ENCODE measurements at places on chromosomes 2 and 18.
A peak's percentile ranks its signal among the peaks of the same experiment; 100 is the strongest.

- H3K36me3 ChIP-seq, result peaks cover 19% of the 10 kb centered on the region
- DNase-seq, result peak; percentile 39
- peaks cover 17% of the 10 kb centered on the region for H3K27me3 ChIP-seq
These were observed 620 bp upstream of the GALNT1 start for GRCh38 chr18:35580701-35581539.

- H3K27me3 ChIP-seq, result peaks cover under 1% of the 10 kb centered on the region
- no peak overlapping the region for H3K27ac ChIP-seq
- H3K4me1 ChIP-seq, result peaks cover 5% of the 10 kb centered on the region
- DNase-seq, result no peak
- no peak overlapping the region for H3K4me3 ChIP-seq
These were observed 23.6 kb upstream of the PDCL3 start for GRCh38 chr2:100539221-100539620.

GRCh38 chr2:44684559-44684958, 256.9 kb upstream of the SIX3 start:
- H3K4me3 ChIP-seq, result no peak overlapping the region
- no peaks in the 10 kb centered on the region for H3K27me3 ChIP-seq
- no peak overlapping the region for H3K27ac ChIP-seq
- no peaks in the 10 kb centered on the region for H3K36me3 ChIP-seq
- H3K4me1 ChIP-seq, result no peaks in the 10 kb centered on the region

GRCh38 chr2:22604136-22604535, 780.8 kb upstream of the KLHL29 start:
- H3K27ac ChIP-seq, result no peak overlapping the region
- H3K4me3 ChIP-seq, result no peak overlapping the region
- no peak for DNase-seq

DNA sequence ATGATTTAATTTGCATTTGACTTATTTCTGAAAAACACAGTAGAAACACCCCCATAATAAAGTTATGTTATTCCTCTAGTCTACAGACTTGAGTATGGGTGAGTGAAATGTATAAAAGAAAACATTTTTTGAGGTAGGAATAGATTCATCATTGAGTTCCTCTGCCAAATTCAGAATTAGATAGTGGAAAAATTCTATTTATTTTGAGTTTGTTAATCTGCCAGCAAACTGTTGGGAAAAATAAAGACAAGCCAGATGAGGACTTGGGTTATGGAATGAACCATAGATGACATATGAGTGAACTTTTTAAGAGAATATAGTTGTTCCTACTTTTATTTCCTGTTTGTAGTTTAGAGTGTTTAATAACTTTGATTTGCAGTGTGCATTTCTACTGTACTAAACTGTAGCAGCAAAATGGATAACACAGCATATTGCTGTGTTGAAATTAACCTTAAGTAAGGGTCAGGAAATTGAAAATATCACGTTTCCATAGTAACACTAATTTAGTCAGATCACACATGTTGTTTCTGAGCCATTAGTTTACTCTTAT, 35.6 kb upstream of the PNPT1 start:
- H3K4me1 ChIP-seq, result no peaks in the 10 kb centered on the region
- no peaks in the 10 kb centered on the region for H3K36me3 ChIP-seq
- DNase-seq, result no peak
- peaks cover 3% of the 10 kb centered on the region for H3K27me3 ChIP-seq

DNA sequence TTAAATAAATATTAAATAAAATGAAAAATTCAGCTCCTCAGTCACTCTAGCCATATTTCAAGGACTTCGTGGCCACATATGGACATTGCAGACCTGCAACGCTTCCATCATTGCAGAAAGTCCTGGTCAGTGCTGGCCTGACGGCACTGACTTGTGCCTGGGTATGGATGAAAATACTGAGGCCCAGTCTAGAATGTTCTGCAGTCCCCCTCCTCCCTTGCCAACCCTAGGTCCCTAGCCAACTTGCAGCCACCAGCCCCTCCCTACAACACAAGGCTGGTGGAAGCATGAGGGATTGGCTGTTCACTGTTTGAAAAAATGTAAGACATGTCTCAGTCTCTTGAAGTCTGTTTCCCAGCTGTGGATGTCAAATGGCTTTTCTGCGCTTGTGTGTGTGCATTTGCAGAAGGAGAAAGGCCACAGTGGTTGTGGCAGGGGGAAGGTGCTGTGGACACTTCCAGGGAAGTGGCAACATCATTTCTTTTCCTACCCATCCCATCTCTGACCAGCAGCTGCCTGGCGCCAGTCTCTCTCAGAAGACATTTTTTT, 9.9 kb downstream of the IGFBP5 start:
- H3K4me1 ChIP-seq, result peaks cover 10% of the 10 kb centered on the region
- H3K27ac ChIP-seq, result no peak overlapping the region
- H3K36me3 ChIP-seq, result no peaks in the 10 kb centered on the region
- H3K4me3 ChIP-seq, result no peak overlapping the region
- H3K27me3 ChIP-seq, result peaks cover 26% of the 10 kb centered on the region
- DNase-seq, result no peak

- H3K4me3 ChIP-seq, result no peak overlapping the region
- DNase-seq, result no peak
- H3K27me3 ChIP-seq, result peaks cover 12% of the 10 kb centered on the region
- no peaks in the 10 kb centered on the region for H3K4me1 ChIP-seq
These were observed 79.1 kb downstream of the MCFD2 start for GRCh38 chr2:46836295-46837111.

GRCh38 chr18:52815651-52816050, 475.7 kb downstream of the DCC start:
- H3K4me3 ChIP-seq, result no peak overlapping the region
- DNase-seq, result no peak
- no peaks in the 10 kb centered on the region for H3K4me1 ChIP-seq
- no peaks in the 10 kb centered on the region for H3K27me3 ChIP-seq
- no peaks in the 10 kb centered on the region for H3K36me3 ChIP-seq

DNA sequence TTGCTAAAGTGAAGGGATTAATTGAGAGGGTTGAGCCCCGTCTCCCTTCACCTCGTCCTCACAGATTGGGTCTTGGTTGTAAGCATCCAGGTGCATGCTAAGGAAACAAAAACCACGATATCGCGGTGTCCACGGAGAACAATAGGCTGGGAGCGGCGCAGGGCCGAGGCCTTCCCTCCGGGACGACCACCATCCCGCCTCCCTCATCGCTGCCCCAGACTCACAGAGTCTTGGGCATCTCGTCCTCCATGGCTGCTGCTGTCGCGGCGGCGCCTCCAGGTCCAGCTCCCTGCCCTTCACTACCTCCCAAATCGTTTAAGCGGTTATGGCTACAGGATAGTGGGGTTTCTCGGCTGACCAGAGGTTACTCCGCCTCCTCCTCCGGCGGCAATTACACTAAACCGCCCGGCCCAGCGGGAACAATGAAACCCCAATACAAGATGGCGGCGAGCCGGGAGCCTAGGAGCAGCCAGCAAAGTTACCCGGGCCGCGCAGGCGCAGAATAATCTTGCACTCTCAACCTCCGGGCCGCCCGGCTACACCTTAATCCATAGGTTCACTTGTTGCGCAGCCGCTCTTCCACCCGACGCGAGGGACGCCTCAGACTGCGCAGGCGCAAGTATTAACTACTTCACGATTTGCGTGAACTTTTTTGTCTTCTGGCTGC, at the start of gene TIA1:
Gene TIA1, minus strand, starts transcription at position 448 of the 667 bp plus-strand sequence. Its CDS starts 198 bp downstream, at position 250.
- DNase-seq, result peak; percentile 99
- H3K36me3 ChIP-seq, result peaks cover 19% of the 10 kb centered on the region
- peaks cover 35% of the 10 kb centered on the region for H3K4me1 ChIP-seq
- H3K27ac ChIP-seq, result peak within 1 kb of the TSS; percentile 96

- peaks cover 38% of the 10 kb centered on the region for H3K36me3 ChIP-seq
- no peaks in the 10 kb centered on the region for H3K27me3 ChIP-seq
- no peak overlapping the region for H3K4me3 ChIP-seq
- no peak for DNase-seq
- H3K4me1 ChIP-seq, result peaks cover 2% of the 10 kb centered on the region
- H3K27ac ChIP-seq, result no peak overlapping the region
These were observed 6.9 kb upstream of the POLR2D start for GRCh38 chr2:127864877-127865276.

DNA sequence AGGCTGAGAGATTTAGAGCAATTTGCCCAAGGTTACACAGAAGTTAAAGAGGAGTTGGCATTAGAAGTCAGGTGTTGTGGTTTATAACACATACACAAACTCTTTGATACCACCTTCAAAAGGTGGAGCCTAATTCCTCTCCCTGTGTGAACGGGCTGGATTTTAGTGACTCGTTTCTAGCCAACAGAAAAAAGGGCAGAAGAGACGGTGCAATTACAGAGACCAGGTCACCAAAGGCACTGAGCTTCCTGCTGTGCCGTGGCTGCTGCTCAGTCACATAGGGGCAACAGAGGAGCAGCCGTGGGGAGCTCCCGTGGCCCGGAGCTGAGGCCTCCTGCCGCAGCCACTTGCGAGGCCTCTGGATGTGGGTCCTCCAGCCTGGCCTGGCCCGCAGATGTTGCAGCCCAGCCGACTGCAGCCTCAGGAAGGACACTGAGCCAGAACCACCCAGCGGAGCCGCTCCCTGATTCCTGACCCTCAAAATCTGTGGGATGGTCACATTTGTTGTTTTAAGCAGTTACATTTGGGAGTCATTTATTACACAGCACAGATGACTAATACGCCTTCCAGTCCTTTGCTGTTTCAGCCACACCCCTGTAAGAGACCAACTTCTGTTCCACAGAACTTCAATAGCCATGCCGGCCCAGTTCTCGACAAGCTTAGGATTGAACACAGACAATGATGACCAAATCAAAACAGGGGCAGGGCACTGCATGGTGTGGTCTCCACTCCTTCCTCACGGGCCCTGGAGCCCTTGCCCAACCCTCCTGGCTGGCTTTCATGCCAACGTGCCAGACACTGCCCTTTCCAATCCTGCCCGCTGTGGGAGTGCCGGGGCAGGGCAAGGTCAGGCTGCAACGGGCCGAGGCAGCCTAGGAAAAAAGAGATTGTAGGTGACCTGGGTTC, 17.1 kb downstream of the EDAR start:
- no peak overlapping the region for H3K4me3 ChIP-seq
- DNase-seq, result no peak
- H3K27ac ChIP-seq, result peak overlapping the region; percentile 46
- H3K27me3 ChIP-seq, result no peaks in the 10 kb centered on the region
- H3K36me3 ChIP-seq, result no peaks in the 10 kb centered on the region

GRCh38 chr2:165924946-165925345, 28.6 kb downstream of the TTC21B start:
- peaks cover 11% of the 10 kb centered on the region for H3K4me1 ChIP-seq
- peaks cover 32% of the 10 kb centered on the region for H3K36me3 ChIP-seq
- H3K27ac ChIP-seq, result no peak overlapping the region

- H3K4me1 ChIP-seq, result no peaks in the 10 kb centered on the region
- H3K27ac ChIP-seq, result no peak overlapping the region
- no peaks in the 10 kb centered on the region for H3K27me3 ChIP-seq
- H3K4me3 ChIP-seq, result no peak overlapping the region
- no peak for DNase-seq
These were observed 146.3 kb upstream of the CELF4 start for GRCh38 chr18:37711766-37712505.

DNA sequence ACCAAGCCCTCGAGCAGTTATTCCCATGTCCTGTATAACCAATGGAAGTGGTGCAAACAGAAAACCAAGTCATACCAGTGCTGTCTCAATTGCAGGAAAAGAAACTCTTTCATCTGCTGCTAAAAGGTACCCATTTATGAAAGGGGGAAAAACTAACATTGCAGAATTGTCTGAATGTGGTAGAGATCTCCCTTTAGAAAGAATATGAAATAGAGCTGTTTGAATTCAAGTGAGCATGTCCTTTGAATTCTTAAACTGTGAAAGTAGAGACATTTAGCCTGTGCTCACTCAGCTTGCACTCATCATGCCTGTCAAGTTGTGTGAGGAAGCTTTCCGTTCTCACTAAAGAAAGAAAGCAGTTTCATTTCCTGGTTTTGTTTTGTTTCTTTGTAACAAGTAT, 87.4 kb downstream of the EML4 start:
- H3K36me3 ChIP-seq, result peaks cover 63% of the 10 kb centered on the region
- peaks cover 52% of the 10 kb centered on the region for H3K4me1 ChIP-seq
